Cerebellum (tissue), 4 donors: ENCODE measurements at places on chromosomes 1 and 21.

DNA sequence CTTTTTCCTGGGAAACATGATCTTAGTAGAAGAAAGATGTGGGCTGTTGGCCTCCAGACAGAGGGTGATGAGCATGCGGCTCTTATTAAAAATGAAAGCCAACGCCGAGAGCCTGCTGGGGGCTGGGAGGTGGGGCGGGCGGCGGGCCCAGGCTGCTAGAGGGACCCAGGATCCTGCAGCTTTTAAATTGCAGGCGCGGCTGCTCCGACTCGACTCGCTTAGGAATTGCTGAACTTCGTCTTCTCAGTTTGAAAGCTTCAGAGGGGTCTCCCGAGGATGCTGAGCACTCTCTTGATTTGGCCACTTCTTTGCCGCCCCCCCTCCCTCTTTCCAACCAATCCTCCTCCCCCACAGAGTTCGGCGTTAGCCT, 1.2 kb downstream of the AGPAT3 start:
- DNase-seq = peak; percentile 57

DNA sequence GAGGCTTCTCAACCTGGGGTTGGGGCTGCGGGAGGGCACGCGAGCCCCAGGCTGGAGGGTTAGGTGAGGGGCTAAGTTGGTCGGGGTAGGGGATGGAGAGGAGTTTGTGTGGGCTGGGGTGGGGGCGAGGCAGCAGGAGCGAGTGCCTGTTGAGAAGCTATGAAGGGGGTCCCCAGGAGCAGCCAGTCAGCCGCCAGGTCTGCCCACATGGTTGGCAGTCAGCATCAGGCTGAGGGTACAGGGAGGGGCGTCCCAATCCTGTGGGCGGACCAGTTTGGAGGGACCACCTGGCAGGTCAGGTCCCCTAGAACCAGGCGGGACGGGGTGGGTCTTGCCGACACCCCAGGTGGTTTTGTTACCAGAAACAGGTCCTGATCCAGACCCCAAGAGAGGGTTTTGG, 400 bp upstream of the TRIM17 start:
- no peak for DNase-seq

- no peak for DNase-seq
Measured at GRCh38 chr1:243605604-243606003, 244.4 kb downstream of the AKT3 start.

- DNase-seq = no peak
Measured at GRCh38 chr1:59485949-59486348, 189.1 kb downstream of the FGGY start.

DNA sequence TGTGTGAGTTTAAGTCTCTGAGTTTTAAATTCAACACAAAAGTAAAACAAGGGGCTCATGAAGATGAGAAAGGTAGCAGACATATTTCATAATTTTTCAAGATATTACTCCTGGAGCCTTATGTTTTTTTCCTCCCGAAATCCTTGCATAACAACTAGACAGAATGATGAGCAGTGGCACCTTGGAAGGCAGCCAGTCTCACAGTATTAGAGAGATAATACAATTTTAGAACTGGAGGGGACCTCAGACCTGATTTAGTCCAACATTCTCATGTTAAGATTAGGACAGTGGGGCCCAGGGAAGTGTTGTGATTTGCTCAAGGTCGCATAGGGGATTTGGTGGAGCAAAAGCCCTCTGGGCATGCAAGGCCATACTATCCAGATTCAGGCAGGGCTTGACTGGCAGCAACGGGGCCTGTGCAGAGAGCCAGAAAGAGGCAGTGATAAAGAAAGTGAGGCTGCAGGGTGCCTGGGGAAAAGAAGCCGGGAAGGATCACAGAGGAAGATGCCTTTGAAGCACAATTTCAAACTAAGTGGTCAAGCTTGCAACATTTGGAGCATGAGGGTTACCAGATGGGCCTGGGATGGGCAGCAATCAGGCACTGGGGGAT, 31.4 kb upstream of the BCL9 start:
- DNase-seq = peak; percentile 17

DNA sequence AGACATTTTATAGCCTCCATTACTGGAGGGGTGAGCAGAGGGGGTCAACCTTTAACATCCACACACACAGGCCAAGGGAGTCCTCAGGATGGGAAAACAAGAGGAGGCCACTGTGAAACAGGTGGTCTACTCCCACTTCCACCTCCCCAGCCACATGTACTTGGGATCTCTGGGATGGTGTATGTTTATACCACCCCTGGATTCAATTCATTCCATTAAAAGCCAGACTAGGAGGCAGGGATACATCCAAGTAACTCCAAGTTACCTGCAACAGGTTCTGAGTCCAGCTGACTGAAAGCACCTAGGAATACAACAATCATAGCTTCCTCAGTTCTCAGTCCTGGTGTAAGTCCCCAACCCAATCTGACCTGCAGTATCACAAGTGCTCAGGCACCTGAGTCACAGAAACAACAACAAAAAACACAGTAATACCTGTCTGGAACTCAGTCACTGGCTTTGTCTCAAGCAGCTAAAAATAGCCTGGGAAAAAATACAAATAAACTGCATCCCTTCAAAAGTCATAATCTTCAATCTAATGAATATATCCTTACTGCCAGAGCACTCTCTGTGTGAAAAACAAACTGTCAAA, 9.8 kb downstream of the ERI3 start:
- DNase-seq = no peak

- no peak for DNase-seq
Measured at GRCh38 chr21:38314558-38314957, 57.8 kb downstream of the KCNJ15 start.

DNA sequence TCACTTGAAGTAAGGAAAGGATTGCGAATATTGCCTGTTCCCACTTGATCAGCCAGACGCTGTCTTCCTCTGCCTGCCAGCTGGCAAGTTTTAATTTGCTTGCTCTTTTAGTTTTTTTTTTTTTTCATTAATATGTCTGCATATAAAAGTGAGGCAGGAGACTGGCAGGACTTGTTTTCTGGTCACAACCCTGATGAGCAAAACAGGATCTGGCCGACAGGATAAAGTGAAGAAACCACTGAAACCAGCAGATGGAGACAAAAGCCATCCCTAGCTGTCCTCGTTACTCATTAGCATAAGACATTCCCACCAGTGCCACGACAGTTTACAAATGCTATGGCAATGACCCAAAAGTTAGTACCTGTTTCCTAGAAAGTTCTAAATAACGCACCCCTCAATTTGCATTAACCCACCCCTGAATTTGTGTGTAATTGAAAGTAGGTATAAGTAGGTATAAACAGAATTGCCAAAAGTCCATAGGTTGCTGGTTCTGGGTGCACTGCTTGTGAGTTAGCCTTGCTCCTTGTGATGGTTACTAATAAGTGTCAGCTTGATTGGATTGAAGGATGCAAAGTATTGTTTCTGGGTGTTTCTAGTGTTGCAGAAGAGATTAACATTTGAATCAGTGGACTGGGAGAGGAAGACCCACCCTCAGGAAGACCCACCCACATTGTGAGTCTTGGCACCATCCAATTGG, 60.8 kb downstream of the ZNF684 start:
- peak; percentile 19 for DNase-seq

DNA sequence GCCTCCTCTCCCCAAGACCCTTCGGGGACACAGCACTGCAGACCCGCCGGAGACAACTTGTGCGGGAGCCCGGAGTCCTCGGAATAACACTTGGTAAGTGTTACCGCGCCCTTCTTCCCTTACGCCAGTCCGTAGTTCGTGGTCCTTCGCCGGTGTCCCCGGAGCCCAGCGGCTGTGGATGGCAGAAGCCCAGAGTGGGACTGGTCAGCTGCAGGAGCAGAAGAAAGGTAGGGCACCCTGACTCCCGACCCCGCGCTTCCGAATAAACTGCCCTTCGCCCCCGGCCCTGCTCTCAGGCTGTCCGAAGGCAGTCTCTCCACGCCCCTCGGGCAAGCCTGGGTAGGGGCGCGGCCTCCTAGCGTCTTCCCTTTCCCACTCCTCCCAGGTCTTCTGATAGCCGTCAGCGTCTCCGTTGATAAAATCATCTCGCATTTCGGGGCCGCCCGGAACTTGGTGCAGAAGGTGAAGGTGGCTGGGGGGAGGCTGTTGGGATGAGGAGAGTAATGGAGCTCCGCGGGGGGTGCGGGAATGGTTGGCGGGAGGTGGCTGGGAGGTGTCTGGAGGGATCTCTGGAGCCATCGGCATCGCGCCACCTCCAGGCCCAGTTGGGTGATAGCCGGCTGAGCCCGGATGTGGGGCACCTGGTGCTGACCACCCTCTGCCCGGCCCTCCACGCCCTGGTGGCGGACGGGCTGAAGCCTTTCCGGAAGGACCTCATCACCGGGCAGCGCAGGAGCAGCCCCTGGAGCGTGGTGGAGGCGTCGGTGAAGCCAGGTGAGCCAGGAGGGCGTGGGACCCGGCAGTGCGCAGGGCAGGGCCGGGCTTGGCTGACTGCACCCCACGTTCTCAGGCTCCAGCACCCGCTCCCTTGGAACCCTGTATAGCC, 4.3 kb downstream of the RUSC1 start:
- peak; percentile 40 for DNase-seq

DNA sequence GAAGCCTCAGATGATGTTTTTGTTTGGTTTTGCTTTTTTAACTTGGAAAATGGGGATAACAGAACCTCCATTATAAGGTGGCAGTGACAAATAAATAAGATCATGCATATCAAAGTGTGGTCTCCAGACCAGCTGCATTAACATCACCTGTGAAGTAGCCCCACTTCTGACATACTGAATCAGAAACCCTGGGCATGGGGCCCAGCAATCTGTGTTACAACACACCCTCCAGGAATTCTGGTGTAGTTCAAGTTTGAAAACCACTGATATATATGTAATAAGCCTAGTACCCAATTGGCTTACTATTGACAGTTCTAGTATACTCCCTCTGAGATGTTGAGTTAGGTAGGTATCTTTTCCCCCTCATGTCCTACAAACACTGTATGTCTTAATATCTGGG, 24.1 kb upstream of the RNF19B start:
- no peak for DNase-seq

DNA sequence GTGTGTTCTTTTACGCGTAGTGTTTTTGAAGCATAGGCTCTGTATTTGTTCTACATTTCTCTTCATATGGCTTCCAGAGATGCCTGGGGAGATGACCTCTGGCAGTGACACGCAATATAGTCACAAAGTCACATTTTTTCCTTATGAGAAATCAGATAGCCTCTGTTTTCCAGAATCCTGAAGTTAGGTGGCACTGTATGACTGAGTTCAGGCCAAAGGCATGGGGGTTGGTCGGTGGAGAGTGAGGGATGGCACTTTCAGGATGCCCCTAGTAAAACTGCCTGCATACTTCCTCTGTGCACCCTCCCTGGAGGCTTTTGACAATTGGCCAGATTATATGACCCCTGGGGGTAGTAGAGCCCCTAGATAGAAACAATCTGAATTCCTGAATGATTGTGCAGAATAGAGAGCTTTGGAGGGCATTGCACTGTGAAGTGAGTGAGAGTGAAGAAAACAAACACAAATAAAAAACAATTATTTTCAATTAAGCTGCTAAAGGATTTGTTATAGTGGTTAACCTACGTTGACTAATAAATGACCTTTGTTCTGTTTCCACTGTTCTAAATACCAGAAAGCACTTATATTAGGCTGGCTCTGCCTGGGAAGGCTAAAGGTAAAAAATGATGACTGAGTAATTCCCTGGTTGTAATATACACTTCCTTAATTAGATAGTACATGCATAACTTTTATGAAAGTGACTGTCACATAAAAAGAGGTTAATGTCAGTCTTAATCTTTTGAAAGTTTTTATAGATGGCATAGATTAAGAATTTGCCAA, 1660.8 kb downstream of the PLA2G4A start:
- no peak for DNase-seq

DNA sequence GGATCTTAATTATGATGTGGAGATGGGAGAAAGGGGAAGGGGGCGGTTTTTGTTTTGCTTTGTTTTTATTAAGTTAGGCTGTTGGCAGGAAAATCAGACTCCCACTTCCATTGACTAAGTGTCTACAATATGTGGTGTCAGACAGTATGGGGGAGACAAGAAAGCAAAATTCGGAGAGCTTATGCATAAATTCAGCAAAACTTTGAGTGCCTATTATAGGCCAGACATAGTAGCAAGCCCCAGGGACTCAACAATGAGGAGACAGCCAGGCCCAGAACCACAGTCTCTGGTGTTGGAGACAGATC, 835 bp upstream of the TSPAN2 start:
- no peak for DNase-seq

DNA sequence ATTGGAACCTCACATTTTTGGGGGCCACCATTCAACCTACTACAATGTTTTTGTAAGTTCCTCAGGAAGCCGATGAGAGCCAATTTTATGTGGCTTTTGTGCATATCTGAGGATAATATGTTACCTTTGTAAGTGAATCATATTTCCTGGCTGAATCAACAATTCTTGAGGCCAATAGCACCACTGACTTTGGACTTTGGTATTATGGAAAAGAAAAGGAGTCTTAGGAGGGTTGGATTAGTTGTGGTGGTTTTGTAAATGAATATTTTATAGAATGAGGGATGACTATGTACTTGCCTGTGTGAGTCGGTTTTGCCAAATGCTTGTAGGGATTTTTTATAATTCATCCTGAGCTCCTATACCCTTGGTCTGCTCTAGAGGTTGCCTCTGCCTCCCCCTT, 181.5 kb upstream of the HMGB4 start:
- no peak for DNase-seq

DNA sequence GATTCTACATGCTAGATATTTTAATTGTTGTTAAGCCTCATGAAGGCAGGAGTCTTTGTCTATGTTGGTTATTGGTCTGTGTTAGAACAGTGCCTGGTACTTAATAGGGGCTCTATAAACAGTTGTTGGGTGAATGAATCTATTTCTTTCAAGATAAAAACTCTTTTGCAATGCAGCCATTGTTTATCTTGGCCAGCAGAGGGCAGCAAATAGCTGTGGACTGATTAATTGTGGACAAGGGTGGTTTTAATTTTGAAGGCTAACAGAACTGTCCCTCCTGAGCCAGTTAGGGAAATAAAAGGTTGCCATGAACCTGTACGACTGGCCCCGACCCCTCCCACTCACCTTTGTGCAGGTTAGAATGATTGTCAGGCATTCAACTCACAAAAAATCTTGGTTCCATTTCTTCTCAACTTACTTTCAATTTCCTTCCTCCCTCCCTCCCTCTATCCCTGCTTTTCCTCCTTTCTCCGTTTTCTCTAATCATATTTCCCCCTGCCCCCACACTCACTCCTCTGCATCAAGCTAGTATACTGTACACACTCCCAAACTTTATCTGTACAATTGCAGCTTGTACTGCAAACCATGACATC, 66.3 kb upstream of the DIRAS3 start:
- peak; percentile 53 for DNase-seq

DNA sequence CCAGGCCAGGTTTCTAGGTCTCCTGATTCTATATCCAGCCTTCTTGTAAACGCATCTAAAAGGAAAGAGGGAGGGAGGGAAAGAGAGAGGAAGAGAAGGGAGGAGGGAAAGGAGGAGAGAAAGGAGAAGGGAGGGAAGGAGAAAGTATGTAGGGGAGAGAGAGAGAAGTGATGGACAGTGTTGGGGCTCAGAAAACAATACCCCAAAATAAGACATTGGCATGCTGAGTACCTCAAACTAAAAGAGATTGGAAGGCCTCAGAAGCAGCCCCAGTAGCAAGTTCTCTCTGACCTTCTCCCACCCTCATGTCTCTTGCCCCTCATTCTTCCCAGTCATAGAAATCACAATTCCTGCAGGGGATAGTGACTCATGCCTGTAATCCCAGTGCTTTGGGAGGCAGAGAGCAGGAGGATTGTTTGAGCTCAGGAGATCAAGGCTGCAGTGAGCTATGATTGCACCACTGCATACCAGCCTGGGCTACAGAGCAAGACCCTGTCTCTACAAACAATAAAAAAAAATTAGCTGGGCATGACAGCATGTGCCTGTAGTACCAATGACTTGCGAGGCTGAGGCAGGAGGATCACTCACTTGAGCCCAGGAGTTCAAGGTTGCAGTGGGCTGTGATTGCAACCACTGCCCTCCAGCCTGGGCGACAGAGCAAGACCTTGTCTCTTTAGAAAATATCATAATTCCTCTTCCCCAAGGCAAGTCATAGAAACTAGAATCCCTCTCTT, 51.2 kb downstream of the DNTTIP2 start:
- no peak for DNase-seq
